Stimulated activated CD4-positive, alpha-beta T cell treated with anti-CD3 and anti-CD28 coated beads, TNF-alpha, amount 100 ng/mL, for 48 hours (primary cell): ENCODE measurements at places on chromosomes 6 and 20.
A peak's percentile ranks its signal among the peaks of the same experiment; 100 is the strongest.

GRCh38 chr6:124438546-124439065 lies 523.6 kb upstream of the RNF217 start:
- no peak for DNase-seq

DNA sequence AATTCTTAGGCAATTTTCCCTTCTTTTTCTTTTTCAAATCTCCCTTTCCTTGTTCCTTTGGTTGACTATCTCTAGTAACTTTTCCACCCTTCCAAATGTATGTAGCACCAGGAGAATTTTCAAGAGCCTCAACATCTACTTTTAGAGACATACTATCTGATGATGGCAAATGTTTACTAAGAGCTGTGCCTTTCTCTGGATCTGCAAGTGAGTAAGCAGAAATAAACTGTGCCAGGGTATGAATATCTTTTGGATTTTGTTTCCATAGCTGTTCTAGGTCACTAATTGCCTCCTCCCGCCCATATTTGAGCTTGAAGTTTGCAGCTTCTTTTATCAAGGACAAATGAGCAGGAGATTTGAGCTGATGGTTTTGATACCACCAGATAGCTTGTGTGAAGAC lies 69.5 kb downstream of the GTF2H5 start:
- DNase-seq: no peak

DNA sequence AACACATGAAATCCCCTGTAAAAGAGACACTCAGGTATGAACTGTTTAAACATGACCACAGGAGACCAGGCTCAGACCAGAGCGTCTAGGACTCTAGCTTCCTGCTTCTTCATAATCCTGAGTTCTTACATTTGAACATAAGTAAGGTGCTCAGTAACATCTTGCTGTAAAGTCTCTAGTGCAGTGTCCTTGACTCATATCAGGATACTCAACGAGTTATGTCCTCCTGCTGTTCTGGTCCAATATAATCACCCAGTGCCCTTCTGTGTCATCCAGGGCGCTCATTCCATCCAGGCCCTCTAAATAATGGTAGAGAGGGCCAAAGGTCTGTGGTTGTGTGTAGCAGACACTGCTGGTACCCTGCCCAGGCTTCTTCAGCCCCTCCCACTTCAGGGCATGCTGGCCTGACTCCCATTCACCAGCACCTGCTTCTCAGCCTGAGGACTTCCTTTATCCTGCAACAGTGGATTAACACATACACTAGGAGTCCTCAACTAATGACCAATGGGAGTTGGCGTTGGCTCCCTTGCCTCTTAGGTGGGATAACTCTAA lies 66.8 kb upstream of the MOCS1 start:
- no peak for DNase-seq

DNA sequence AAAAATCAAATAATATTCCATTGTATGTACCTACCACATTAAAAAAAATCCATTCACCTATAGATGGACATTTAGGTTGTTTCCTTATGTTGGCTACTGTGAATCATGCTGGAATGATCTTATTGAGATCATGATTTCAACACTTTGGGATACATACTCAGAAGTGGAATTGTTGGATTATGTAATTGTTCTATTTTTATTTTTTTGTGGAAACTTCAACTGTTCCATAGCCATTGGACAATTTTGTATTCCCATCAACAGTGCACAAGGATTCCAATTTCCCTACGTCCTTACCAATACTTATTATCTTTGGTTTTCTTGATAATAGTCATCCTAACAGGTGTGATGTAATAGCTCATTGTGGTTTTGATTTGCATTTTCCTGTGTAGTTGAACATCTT lies 834.0 kb downstream of the MAFB start:
- DNase-seq: no peak

- no peak for DNase-seq
These were observed 64.5 kb downstream of the CDC5L start for GRCh38 chr6:44451803-44452695.

GRCh38 chr20:57995381-57995977 lies 233.0 kb downstream of the ANKRD60 start:
- no peak for DNase-seq

DNA sequence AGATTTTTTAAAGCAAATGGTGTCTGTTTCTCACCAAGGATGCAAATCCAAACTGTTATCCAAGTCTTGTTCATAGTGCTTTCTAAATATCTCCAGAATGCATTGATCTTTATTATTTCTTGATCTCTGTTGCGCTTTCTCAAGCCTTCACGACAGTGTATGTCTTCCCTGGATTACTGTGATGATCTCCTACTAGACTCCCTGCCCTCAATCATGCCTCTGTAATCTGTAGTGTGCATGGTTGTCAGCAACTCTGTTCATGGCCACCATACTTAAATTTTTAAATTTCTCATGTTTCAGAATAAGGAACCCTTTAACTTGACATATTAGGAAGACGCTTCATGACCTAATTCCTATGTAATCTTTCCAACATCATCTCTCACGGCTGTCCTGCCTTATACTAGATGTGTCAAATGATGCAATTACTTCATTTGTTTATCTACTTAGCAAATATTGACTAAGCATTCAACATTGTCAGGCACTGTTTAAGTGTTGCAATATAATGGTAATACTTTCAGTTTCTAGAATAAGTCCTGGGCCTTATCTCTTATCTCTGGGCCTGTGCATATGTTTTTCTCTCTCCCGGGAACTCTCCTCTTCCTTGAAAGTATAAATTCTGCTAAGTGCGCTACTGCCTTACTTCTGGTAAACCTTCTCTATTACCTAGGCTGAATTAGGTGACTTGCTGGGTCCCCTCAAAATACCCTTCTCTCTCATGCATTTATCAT lies 25.6 kb upstream of the AHI1 start:
- no peak for DNase-seq

GRCh38 chr6:71408787-71409723 lies 120.4 kb downstream of the OGFRL1 start:
- DNase-seq: no peak

- no peak for DNase-seq
These were observed 49.3 kb downstream of the SPATA2 start for GRCh38 chr20:49866051-49866450.

DNA sequence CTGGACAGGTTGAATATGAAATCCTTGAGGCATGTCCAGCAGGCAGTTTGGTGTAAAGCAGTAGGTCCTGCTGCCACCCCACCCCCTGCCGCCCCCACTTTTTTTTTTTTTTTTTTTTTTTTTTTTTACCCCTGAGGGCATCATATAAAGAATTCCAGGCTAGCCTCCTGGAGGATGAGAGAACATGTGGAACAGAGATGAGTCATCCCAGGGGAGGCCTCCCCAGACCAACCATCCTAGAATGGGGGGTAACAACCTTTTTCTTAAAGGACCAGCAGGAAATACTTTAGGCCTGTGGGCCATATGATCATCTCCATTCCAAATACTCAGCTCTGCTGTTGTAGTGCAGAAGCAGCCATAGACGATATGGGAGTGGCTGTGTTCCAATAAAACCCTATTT lies 170.9 kb downstream of the GJA10 start:
- DNase-seq: no peak

- peak; percentile 49 for DNase-seq
These were observed 55.0 kb upstream of the FOXC1 start for GRCh38 chr6:1554476-1555310.

- DNase-seq: no peak
These were observed 266.0 kb downstream of the TSHZ2 start for GRCh38 chr20:53238121-53238660.

DNA sequence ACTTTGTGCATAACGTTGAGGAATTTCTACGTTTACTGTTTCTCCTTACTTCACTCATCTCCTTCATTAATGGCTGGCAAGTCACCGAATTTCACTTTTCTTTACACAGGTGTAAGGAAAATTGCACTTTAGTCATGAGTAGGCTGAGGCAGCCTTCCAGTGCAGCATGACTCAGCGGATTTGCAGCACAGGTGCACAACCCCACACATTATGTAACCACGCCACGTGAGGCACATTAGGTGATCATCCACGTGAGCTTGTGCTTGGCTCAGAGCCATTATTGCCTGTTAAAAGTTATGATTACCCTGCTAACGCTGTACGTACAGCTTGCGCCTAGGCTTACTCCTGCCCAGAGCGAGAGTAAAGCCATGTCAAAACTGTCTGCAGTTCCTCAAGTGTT lies 158.8 kb downstream of the NKAIN2 start:
- DNase-seq: no peak

DNA sequence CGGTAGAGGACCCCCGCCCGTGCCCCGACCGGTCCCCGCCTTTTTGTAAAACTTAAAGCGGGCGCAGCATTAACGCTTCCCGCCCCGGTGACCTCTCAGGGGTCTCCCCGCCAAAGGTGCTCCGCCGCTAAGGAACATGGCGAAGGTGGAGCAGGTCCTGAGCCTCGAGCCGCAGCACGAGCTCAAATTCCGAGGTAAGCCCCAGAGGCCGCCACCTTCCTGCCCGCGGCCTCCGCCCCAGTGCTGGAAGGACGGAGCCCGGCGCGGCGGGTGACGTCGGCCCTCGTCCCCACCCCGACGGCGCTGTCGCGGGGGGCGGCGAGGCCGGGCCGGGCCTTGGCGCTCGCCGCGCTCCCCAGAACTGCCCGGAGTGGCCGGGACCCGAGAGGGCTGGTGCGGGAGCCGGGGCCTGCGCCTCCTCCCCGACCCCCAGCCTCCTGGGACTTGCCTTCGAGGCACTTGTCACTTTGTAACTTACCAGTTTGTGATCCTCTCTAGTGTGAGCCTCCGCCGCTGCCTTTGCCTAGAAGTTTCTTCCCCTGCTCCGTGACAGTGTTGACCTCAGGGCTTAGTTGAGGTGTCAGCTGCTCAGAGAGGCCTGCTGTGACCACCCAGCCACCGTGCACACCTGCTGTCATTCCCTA lies 417 bp downstream of the VAPB start:
- no peak for DNase-seq

GRCh38 chr6:5275497-5275896 lies 14.2 kb downstream of the FARS2 start:
- no peak for DNase-seq

- no peak for DNase-seq
These were observed 13.5 kb downstream of the TTBK1 start for GRCh38 chr6:43256670-43257366.

DNA sequence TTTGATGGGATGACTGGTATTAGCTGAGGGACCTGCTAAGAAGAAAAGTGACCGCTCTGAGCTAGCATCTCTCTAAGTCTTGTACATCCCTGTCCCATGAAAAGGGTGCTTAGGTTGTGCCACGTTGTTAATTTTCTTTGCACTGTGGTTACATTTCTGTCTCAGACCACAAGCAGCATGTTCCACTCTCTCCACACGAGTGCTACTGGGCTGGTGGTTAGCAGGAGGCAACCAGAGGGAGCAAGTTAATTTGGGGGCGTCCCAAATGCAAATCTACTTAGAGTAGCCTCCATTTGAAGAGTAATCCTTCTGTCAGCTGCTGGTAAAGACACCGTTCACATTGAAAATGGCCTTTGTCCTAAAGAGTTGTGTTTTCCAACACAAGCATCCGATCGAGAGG lies 3.4 kb upstream of the SCML4 start:
- DNase-seq: no peak

- DNase-seq: no peak
These were observed 16.7 kb upstream of the B3GAT2 start for GRCh38 chr6:70973604-70974003.

DNA sequence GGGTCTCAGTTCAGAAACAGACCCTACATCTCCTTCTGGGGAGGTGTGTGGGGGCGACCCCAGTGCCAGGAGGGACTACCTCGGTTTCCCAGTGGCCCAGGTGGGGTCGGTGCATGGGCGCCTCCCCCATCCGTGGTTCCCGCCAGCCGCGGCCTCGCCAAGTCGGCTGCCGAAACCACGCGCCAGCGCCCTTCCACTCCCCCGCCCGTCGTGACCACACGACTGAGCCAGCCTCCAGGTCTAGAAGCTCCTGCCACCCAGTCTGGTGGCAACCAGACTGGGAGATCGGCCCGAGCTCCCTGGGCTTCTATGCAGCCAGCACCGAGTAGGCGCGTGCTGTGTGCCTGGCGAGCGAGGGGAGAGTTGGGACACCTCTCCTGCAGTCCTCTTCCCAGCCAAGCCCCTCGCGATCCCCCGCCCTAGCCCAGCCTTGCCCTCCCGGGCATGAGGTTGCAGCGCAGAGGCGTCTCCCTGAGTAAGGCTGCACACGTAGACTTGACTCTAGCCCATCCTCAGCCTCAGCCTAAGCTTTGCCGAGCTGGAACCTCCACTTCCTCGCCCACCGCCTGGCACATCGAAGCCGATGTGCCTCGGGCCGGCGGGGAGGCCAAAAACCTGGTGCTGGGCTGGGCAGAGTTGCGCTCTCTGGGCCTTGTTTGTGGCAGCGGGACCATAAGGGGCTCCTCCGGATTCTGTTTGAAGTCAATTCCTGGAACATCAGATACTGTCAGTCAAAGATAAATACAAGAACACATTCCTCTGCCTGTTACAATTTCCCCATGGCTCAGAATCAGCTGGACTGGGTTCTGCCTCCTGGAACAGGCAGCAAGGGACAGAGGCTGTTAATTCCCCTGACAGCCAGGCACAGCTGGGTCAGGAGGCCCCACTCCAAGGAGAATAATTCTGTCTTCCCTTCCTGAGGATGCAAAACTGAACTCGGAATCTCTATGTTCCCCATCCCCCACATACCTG lies 1.5 kb upstream of the CPNE5 start:
- DNase-seq: peak; percentile 8

DNA sequence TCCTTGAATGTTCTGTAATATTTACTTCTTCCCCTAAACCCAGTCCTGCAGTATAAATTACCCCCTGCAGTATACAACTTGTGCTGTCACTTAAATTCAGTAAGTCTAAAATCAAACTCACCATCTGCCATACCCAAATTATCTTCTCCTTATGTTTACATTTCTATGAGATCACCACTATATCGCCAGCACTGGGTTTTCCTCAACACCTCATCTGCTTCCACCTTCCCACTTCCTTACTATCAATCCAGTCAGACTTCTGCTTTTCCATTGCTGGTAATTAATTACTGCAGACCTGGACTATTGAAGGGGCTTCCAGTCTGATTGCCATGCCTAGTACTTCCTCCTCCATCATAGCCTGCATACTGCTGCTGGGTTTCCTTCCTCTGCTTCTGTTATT lies 15.2 kb downstream of the EFHC1 start:
- DNase-seq: no peak

DNA sequence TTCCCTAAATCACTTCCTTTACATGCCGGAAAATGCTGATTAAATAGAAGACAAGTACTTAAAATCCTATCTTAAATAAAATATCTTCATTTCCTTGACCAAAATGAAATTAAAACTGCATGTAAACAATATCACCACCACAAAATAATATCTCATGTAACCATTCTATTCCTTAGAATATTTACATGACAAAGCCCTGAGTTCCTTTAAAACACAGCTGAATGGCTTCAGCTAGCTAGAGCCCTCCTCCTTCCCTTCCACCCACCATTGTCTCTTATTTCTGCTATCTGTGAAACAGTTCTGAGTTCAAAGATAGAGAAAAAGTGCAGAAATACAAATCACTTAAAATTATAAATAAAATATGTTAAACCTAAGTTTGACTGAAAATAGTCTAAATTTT lies 103.1 kb downstream of the HIVEP2 start:
- DNase-seq: no peak

GRCh38 chr20:50285376-50286173 lies 94.9 kb downstream of the CEBPB start:
- DNase-seq: no peak

DNA sequence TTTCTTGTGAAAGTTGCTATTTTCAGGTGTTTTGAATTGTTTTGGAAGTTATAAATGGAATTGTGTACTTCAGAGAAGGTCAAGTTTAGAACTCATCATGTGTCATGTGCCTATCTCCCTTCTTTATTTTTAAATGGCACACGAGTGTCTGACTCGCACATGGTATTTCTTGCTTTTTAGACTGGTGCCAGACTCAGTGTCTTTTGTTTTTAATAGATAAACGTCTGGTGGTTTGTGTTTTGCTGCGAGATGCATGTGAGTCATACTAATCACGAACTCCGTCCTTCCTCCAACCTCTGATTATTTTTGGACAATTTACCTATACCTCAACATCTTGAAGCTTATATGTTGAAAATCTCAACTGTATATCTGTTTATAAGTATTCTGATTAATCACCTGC lies 292.1 kb downstream of the CDKAL1 start:
- DNase-seq: no peak
